ENCODE measurements at places on chromosomes 1 and 21. TPM values are rescaled to one million over a fixed set of nuclear protein-coding genes. Genes with fewer than 3 reads are reported as not detected.

DNA sequence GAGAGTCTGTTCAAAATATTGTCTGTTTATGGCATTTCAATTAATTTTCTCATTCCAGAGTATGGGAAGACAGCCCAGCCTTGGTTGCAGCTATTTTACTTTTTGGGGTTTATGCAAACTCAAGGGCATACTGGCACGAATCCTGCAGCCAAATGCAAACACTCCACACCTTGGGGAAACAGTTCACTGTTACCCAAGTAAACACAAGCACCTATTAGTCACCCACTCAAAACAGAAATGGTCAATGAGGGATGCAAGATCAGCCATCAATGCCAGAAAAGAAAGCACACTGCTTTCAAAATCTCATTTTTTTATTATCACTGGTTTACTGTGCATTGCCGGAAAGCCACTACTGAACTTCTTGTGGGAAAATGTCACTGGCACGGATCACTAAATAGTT, 170.6 kb downstream of the RUNX1 start:
- DNase-seq = no peak

The ELOVL1 gene
- 291 TPM for total RNA-seq

The ST6GALNAC3 gene
- 18.7 TPM for total RNA-seq

The FAM72C gene
- not detected for total RNA-seq

- no peak for DNase-seq
Observed at GRCh38 chr1:37794372-37795339, 1.0 kb downstream of the MANEAL start.

GRCh38 chr1:154206196-154206595, at the start of gene CFAP141:
Gene CFAP141 (minus strand): TSS chr1:154206333. CDS start chr1:154206307, 26 bp downstream.
- DNase-seq = no peak

The HCRTR1 gene
- not detected for total RNA-seq

The ANKRD35 gene
- total RNA-seq = 6.5 TPM

DNA sequence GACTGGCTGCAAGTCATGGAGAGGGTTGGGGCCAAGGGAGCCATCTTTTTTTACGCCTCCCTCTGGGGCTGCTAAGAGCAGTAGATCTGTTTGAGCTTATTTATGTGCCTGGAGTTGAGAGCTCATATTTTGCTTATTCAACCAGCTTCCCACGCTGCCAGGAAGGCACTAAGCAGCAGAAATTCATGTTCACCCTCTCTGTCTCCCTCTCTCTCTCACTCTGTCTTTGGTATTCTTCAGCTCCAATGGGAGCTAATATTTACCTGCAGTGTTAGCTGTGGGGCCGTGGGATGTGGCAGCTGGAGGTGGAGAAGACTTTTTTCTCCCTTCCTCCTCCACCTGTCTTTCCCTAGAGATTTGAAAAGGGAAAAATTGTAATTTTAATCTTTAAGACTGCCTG, 26.8 kb upstream of the CACNA1E start:
- DNase-seq = no peak

DNA sequence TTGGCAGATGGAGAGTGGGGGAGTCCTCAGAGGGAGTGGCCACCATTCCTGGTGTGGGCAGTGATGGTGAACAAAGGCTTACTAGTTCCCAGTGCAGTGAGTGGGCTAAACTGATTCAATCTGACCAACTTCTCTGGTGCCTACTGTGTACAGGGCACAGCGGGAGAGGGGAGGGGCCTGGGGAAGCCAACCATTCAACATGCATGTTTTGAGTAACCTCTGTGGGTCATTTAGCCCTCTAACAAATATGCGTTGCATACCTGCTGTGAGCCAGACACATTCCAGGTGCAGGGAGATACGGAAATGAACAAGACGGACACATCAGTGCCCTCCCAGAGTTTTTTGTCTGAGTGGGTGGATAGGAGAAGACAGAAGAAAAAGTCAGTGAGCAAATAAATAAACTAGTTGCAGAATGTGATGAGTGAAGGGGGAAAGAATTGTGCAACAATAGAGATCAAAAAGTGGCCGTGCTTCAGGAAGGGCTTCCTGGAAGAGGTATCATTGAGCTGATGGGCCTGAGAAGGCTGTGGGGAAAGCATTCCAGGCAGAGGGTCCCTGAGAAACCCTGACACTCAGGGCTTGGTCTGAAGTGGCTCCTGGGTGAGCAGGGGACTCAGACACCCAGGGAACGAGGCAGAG, 78.8 kb downstream of the EPHB2 start:
- DNase-seq = no peak

The FLVCR1 gene
- 10.7 TPM for total RNA-seq

DNA sequence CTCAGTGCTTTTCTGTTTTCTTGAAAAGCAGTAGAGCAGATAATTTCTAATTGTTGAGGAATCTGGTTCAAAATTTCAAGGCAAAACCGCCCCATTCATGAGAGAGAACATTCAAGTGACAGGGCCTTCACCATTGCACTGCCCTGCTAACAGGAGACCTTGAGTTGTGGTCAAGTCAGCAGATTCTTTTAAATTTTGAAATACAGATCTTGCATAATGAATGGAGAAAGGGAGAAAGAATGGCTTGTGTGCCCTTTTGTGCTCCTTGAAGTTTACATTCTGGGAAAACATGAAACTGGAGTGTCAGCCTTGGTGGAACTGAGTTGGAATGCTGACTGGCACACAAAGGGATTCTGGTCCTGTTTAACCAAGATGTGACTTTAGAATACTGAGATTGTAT, 164.5 kb upstream of the UBE2U start:
- DNase-seq = no peak

- no peak for DNase-seq
Observed at GRCh38 chr1:185046668-185047067, 1.3 kb downstream of the RNF2 start.

DNA sequence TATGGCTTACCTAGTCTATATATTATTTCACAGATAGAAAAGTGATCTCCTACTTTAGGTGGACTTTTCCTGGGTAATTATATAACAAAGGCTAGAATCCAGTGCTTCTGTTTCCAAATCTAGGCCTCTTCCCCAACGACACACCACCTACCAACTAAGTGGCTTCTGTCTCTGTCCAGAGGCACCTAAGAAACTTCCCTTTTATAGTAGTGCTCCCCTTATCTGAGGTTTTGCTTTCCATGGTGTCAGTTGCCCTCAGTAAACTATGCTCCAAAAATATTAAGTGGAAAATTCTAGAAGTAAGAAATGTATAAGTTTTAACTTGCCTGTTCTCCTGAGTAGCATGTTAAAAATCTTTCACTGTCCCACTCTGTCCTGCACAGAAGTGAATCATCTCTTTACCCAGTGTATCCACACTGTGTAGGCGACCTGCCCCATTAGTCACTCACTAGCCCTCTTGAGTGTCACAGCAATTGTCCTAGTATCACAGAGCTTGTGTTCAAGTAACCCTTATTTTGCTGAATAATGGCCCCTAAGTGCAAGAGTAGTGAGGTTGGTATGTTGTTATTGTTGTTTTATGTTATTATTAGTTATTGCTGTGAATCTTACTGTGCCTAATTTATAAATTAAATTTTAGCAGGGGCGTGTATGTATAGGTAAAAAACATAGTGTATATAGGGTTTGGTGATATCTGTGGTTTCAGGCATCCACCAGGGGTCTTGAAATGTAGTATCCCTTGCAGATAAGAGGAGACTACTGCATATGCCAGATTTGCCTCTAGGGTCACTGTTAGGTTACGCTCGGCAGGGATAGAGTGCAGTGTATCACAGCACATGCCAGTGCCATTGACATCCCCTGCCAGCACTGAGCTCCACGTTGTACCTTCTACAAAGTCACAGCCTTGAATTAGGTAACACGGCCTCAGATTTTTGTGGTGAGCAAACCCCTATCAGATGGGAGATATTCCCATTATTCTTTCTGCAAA, 14.7 kb upstream of the CD53 start:
- DNase-seq = no peak

GRCh38 chr21:45747802-45748445, 104.4 kb downstream of the PCBP3 start:
- peak; percentile 60 for DNase-seq

GRCh38 chr1:99496067-99496466, 149.8 kb upstream of the PALMD start:
- DNase-seq = no peak

The PLA2G2C gene
- total RNA-seq = 0.16 TPM

The LIN28A gene
- total RNA-seq = not detected

The LYST gene
- 47.6 TPM for total RNA-seq

DNA sequence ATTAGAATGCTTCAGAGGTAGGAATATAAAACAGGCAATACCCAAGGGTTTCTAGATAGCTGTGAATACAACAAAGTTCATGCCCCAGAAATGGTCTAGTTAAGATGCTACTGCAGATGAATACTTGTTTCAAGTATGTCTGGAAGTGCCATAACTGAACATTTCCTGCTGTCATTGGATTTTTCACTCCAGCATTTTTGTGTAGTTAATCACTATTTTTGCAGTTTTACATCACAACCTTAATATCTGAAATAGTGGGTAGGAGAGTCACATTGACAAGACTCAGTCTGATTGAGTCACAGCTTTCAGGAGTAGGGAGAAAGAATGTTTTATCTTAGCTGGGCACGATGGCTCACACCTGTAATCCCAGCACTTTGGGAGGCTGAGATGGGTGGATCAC, 126.4 kb upstream of the C1orf21 start:
- no peak for DNase-seq

DNA sequence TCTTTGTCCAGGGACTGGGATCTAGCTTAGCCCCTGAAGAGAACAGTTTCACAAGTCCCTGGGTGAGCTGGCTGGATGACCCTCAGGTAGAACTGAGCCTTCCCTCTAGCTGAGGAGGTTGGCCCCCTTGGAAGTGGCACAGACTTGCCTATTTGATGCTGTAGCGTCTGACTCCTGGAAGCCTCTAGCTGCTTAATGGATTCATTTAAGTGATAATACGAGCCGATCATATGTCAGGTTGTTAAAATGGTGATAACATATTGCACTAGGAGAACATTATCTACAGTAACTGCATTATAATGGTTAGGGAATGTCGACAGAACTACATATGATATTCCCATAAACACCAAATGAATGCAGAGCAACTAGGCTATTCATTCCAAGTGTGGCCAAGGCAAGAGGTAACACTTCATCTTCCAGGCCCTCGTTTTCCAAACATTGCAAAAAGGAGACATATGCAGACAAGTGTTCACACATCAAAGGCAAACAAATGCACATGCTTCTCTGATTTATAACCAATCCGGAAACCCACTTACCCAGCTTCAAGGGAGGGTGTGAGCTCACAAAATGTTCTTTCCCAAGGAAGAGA, 340.1 kb upstream of the PLXNA2 start:
- no peak for DNase-seq

The GFI1 gene
- 0.90 TPM for total RNA-seq

DNA sequence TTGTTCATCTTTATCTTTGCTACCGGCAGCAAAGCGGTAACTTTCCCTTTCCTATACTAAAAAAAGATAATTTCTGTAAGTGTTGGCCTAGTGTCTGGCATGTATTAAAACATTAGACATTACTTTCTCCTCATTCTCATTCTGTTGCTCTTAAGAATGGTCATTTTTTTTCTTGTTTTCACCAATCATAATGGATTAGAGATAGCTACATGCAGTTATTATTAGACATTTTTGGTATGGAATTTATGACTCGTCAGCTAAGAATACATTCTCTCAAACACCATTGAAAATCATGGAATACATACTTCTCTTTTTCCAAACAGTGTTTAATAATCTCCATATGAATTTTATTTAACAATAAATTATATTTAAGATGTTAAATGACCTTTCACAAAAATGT, 1154.6 kb downstream of the BRINP3 start:
- no peak for DNase-seq

The ARHGEF16 gene
- total RNA-seq = 2.9 TPM

GRCh38 chr1:67601955-67602354, 83.0 kb upstream of the GADD45A start:
- DNase-seq = no peak

- DNase-seq = peak; percentile 91
Observed at GRCh38 chr1:160101037-160101716, 2.8 kb upstream of the IGSF8 start.

DNA sequence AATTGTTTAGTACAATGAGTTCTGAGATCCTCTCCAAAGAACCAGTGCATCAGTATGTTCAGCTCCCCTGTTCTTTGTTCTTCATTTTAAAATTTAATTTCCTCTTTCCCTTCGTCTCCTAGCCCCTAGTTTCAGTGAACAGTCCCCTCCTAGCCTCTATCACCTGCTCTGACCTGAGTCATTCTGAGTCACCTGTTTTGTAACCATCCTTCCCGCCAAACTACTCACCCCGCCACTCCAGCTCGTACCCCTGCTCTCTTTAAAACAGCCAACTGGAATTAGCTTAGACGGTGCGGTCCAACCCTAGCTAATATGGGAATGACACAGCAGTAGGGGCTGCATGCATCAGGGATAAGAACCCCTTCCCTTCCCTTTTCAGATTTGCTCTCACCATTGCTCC, 16.8 kb upstream of the ERVH48-1 start:
- no peak for DNase-seq

The BROX gene
- 49.3 TPM for total RNA-seq

- peak; percentile 38 for DNase-seq
Observed at GRCh38 chr1:204791453-204792353, 79.0 kb upstream of the NFASC start.

DNA sequence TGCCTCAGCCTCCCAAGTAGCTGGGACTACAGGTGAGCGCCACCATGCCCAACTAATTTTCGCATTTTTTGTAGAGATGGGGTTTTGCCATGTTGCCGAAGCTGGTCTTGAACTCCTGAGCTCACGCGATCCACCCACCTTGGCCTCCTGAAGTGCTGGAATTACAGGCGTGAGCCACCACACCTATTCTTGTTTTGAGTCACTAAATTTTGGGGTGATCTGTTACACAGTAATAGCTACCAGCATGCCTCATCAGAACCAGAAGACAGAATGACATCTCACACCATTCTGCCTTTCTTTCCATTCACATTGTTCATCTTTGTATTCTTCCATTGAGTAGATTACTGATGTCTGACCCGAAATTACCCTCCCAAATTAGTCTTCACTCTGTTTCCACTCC, 9.1 kb downstream of the RHBDL2 start:
- no peak for DNase-seq

DNA sequence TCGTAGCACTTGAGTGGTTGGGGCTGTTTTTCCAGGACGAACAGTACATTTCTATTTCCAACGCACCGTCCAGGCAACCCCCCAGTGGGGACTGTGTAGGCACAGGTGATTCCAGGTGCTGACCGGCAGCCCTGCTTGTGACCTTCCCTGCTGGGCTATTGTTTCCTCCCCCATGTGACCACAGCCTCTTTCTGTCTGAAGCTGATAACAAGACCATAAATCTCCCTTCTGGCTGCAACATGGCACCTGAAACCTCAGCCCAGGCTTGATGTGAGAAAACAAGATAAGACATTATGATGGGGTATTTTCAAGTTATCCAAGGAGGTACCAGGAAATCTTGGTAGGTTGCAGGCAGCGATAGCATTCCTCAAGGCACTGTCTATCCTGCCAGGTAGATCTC, 48.2 kb downstream of the HLX start:
- no peak for DNase-seq

DNA sequence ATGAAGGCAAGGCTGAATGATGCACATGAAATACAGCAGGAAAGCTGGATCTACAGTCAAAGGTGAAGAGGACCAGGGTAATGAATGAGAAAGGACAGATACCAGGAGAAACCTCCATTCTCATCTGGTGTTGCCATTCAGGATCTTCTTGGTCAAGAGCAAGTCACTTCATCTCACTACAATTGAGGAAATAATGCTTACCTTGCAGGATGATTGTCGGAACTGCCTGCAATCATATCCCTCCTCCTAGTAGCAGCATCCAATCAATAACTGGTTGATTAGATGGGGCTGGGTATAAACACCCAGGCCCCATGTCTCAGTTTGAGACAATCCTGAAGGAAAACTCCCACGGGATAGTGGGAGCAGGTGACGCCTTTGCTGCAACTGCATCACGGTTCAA, 194.8 kb upstream of the C8B start:
- DNase-seq = no peak

The CELA2A gene
- total RNA-seq = not detected
